Prostate gland (tissue), 2 donors: ENCODE measurements at places on chromosomes 2 and 18. TPM values are rescaled to one million over a fixed set of nuclear protein-coding genes. Genes with fewer than 3 reads are reported as not detected.

ADD2 gene
- total RNA-seq = 0.32 TPM

DNA sequence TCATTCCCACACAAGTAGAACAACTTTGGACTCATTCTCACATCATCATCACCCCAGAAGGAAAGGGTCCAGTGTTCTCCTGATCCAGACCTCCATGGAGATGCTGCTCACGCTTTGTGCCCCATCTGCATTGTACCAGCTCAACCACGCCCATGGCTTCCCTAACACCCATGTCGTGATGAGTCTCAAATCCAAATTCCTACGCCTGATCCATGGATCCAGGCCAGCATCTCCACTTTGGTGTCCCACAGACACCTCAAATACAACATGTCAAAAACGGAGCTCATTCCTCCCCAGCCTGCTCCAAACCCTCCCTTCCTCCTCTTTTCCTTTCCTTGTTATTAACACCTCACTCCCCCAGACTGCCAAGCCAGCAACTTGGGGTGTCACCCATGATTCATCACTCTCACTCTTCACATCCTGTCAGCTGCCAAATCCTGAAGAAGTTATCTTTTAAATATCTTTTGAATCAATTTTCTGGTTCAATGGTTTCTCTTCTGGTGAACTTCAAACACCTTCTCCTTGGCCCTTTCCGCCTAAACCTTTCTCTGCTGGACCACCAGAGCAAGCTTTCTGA is 30.2 kb upstream of the FAM124B start:
- no peak overlapping the region for H3K4me3 ChIP-seq
- no peaks in the 10 kb centered on the region for H3K36me3 ChIP-seq
- H3K27me3 ChIP-seq = no peaks in the 10 kb centered on the region
- no peak overlapping the region for H3K27ac ChIP-seq

- H3K36me3 ChIP-seq = no peaks in the 10 kb centered on the region
- no peaks in the 10 kb centered on the region for H3K27me3 ChIP-seq
- no peak overlapping the region for H3K27ac ChIP-seq
- no peaks in the 10 kb centered on the region for H3K4me1 ChIP-seq
Observed at GRCh38 chr18:6444466-6445228, 29.9 kb upstream of the L3MBTL4 start.

DNA sequence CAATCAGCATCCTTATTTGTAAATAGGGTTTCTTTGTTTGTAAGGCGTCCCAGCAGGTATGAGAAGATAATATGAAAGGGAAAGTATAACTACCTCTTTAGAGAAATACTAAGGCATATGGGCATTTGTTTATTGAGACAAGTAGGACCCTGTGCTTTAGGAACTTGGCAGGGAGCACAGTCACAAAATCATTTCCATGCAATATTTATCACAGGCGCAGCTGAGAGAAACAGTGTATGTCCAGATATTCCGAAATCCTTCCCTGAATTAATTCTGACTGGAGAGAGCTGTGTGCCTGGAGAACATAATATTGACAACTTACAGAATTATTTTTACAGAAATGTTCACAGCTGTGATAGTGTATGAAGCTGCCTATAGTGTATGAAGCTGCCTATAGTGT is 416.7 kb downstream of the THSD7B start:
- no peak overlapping the region for H3K4me3 ChIP-seq
- no peak overlapping the region for H3K27ac ChIP-seq
- no peak for DNase-seq
- no peaks in the 10 kb centered on the region for H3K4me1 ChIP-seq
- H3K27me3 ChIP-seq = no peaks in the 10 kb centered on the region
- H3K36me3 ChIP-seq = no peaks in the 10 kb centered on the region

KLHL30 gene
- 1.9 TPM for total RNA-seq
